ENCODE measurements at places on chromosomes 4 and X. TPM values are rescaled to one million over a fixed set of nuclear protein-coding genes. Genes with fewer than 3 reads are reported as not detected.

Gene BEX1
- not detected for total RNA-seq

Gene CA5B
- 0.24 TPM for total RNA-seq

Gene SRPX
- total RNA-seq, result 26.7 TPM

DNA sequence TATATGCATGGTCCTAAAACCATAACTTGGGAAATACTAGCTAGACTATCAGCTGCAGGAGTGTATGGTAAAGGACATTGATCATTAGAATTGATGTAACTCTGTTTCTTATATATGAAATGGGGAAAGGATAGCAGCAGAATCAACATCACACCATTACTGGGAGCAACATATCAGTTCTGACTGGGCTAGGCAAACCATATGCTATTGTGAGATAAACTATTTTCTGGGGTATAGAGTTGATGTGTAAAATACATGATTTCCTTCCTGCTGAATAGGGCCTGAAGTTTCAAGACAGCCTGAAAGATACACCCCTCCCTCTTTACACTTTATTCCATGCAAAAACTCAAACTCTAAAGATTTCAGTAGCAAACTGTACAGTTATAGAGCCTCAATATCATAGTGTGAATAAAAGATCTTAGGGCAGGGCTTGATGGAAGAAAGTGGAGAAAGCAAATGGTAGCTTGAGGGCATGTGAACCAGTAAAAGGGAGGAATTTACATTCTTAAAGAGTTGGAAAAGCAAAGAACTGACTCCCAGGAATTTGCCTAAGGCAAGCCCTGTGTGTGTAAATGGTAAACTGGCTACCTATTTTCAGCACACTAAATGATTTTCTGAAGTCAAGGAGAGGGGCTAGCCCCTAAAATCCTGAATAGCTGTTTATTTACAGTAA is 404.1 kb downstream of the MAPK10 start:
- no peak for DNase-seq

GRCh38 chrX:4935846-4936245 is 1222.4 kb upstream of the PRKX start:
- no peak for DNase-seq

DNA sequence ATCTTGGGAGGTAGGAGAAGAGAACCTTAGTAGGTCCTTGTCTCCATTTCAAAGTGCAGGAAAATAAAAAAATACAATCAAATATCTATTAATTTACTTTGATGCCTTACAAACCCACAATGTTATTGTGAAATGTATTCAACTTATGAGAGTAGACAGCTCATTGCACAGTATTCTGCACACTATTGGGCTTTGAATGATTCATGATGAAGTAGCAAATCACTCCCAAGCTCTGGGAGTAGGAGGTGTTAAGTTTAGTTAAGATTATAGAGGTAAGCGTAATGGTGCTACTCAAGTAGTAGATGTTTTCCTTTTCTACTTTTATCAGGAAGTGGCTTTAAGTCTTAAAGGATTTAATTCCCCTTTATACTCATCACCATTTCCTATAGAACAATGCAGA is 32.8 kb upstream of the TMPRSS11A start:
- no peak for DNase-seq

- no peak for DNase-seq
Observed at GRCh38 chrX:146881521-146881920, 67.0 kb upstream of the CXorf51A start.

Measured in gastrocnemius medialis (tissue), 4 donors.